Chondrocyte (in vitro differentiated cells): ENCODE measurements at places on chromosomes 11 and 22. TPM values are rescaled to one million over a fixed set of nuclear protein-coding genes. Genes with fewer than 3 reads are reported as not detected.
A peak's percentile ranks its signal among the peaks of the same experiment; 100 is the strongest.

Gene CCDC81
- total RNA-seq: 1.7 to 9.6 TPM (median 8.5 TPM) in 3 replicates

Gene TIMM10
- 37.5 to 61.6 TPM (median 43.2 TPM) in 3 replicates for total RNA-seq

DNA sequence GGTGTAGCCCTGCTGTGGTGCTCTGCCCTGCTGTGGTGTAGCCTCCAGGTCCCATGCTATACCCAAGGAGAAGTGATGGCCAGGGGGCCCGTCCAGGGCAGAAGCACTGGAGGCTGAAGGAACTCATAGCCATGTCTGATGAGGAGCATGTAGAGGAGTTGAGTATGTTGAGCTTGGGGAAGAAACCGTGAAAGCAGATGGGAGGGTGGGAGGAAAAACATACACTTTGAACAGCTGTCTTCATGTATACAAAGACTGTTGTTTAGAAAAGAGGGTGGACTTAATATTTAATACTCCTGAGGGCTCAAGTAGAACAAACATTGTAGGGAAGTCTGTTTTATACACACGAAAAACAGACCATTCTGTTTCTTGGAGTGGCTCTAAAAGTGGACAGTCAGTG, 26.6 kb upstream of the TTC12 start:
- peaks cover 13% of the 10 kb centered on the region for H3K27me3 ChIP-seq
- H3K36me3 ChIP-seq: no peaks in the 10 kb centered on the region
- peaks cover 7% of the 10 kb centered on the region for H3K4me1 ChIP-seq
- H3K4me3 ChIP-seq: no peak overlapping the region
- DNase-seq: no peak

Gene SPI1
- total RNA-seq: not detected in 3 replicates

DNA sequence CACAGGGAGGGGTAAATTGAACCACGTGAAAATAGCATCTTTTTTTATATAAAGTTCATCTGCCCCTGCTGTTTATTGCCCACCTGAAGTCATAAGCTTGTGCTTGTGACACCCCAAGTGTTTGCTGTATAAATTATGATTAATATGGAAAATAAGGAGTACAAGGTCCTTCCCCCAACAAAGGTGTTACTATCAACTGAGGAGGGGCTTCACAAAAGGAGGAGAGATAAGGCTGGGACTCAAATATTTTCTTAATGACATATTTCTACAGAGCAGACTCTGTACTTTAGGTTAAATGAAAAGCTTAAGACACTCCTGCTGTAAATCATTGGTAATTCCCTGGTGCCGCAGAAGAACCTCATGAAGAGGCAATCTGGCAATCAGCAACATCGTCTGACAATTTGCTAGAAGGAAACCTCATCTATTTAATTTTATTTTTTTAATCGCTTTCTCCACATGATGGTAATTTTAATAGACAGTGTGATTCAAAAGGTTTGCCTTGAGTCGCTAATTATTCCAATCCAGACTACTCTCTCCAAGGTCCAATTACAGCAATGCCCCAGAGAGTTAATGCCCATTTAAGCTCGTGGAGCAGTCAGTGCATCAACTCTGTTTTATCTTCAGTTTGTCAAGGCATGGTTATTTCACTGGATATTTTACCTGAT, 1432.4 kb downstream of the FAM181B start:
- DNase-seq: no peak
- no peaks in the 10 kb centered on the region for H3K27me3 ChIP-seq
- no peaks in the 10 kb centered on the region for H3K36me3 ChIP-seq
- H3K4me3 ChIP-seq: no peak overlapping the region
- H3K27ac ChIP-seq: no peak overlapping the region

Gene MS4A6E
- total RNA-seq: not detected in 3 replicates

Gene KCNK4
- total RNA-seq: 0.22 to 0.39 TPM in 2 of 3 replicates, not detected in the other

GRCh38 chr11:19982774-19983495, 177.3 kb downstream of the DBX1 start:
- peaks cover 5% of the 10 kb centered on the region for H3K36me3 ChIP-seq
- peaks cover 82% of the 10 kb centered on the region for H3K4me1 ChIP-seq
- H3K27me3 ChIP-seq: no peaks in the 10 kb centered on the region

Gene SYCE3
- not detected in 3 replicates for total RNA-seq

- peaks cover 5% of the 10 kb centered on the region for H3K36me3 ChIP-seq
- H3K4me1 ChIP-seq: peaks cover 14% of the 10 kb centered on the region
- H3K27ac ChIP-seq: peak overlapping the region; percentile 13
- H3K27me3 ChIP-seq: no peaks in the 10 kb centered on the region
- no peak overlapping the region for H3K4me3 ChIP-seq
- no peak for DNase-seq
Observed at GRCh38 chr11:35305670-35306382, 113.5 kb downstream of the SLC1A2 start.

- H3K4me3 ChIP-seq: no peak overlapping the region
- H3K4me1 ChIP-seq: no peaks in the 10 kb centered on the region
- peaks cover 3% of the 10 kb centered on the region for H3K36me3 ChIP-seq
- peaks cover 22% of the 10 kb centered on the region for H3K27me3 ChIP-seq
- no peak overlapping the region for H3K27ac ChIP-seq
Observed at GRCh38 chr11:75063741-75064314, 32.8 kb downstream of the OR2AT4 start.
